Testis (tissue), 5 donors: ENCODE measurements at places on chromosomes 16 and 17. TPM values are rescaled to one million over a fixed set of nuclear protein-coding genes. Genes with fewer than 3 reads are reported as not detected.

DNA sequence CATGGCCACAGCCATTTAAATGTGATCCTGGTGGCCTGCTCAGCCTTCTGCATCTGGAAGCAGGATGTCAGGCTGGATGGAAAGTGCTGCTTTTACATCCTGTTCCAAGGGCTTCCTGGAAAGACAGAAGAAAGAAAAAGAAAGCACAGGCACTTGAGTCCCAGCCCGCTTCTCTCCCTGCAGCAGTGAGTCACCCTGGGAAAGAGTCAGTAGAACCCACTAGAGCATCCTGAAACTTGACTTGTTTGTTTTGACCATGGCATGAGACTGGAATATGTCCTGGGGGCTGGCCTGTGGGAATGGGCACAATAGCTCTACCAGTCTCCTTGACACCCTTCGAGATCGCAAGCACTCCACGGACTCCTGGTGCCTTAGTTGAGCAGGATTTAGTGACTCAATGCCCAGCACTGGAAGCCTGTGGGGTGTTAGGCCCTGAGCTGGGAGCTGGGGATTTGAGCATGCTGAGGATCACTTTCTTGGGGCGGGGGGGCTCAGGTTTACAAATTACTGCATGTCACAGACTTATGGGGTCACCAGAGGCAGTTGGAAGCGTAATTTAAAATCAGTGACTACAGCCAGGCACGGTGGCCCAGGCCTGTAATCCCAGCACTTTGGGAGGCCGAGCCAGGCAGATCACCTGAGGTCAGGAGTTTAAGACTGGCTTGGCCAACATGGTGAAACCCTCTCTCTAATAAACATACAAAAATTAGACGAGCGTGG is 22.1 kb upstream of the GNA13 start:
- no peaks in the 10 kb centered on the region for H3K27me3 ChIP-seq
- no peak overlapping the region for H3K27ac ChIP-seq
- peaks cover 13% of the 10 kb centered on the region for H3K4me1 ChIP-seq
- no peaks in the 10 kb centered on the region for H3K36me3 ChIP-seq
- peak; percentile 34 for DNase-seq

DNA sequence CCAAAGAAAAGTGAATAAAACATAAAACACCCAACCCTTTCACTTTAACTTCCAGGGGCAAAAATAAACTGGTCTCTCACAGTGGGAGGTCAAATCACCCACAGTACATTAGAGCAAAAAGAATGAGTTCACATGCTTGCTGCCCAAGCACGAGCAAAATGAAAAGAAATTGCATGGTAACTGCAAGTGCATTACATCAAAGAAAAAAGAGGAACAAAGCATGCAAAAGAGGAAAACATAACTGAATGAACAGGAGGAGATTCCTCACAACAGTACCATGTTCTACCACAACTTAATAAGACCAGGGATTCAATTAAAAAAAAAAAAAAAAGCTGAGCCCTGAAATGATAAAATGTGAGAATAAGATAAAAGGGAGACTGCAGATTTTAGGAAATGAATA is 12.3 kb downstream of the DNAH2 start:
- no peaks in the 10 kb centered on the region for H3K4me1 ChIP-seq
- DNase-seq, result no peak
- no peak overlapping the region for H3K27ac ChIP-seq
- H3K4me3 ChIP-seq, result no peak overlapping the region
- no peaks in the 10 kb centered on the region for H3K36me3 ChIP-seq

- peaks cover 33% of the 10 kb centered on the region for H3K4me1 ChIP-seq
- DNase-seq, result no peak
- no peaks in the 10 kb centered on the region for H3K36me3 ChIP-seq
- no peaks in the 10 kb centered on the region for H3K27me3 ChIP-seq
- no peak overlapping the region for H3K4me3 ChIP-seq
Observed at GRCh38 chr16:15974057-15974456, 24.6 kb downstream of the ABCC1 start.

DNA sequence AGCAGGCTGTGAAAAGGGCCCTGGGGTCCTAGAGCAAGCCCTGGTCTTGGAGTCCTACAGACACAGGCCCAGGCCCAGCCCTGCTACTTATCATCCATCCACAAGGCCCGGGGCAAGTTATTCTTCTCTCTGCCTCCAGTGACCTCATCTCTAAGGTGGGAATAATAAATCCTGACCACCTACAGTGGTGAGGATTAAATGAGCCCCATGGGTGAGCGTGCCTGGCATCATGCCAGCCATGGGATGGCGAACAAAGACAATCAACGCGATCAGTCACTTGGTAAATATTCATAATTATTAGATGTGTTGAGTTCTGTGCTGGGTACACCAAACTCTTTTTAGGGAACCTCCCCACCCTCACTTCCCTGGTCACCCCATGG is 5.5 kb downstream of the KRT15 start:
- H3K36me3 ChIP-seq, result no peaks in the 10 kb centered on the region
- H3K27me3 ChIP-seq, result no peaks in the 10 kb centered on the region
- no peak overlapping the region for H3K27ac ChIP-seq

Gene PABPN1L
- 0.34 TPM for polyA plus RNA-seq

Gene CDH3
- polyA plus RNA-seq, result 5.4 TPM

GRCh38 chr17:38868817-38869525 is 887 bp upstream of the LASP1 start:
- H3K27ac ChIP-seq, result peak overlapping the region; percentile 93
- H3K36me3 ChIP-seq, result no peaks in the 10 kb centered on the region
- DNase-seq, result peak; percentile 95
- peaks cover 19% of the 10 kb centered on the region for H3K4me1 ChIP-seq

- no peak overlapping the region for H3K27ac ChIP-seq
- H3K4me1 ChIP-seq, result peaks cover 22% of the 10 kb centered on the region
- H3K4me3 ChIP-seq, result peak overlapping the region; percentile 36
- DNase-seq, result no peak
Observed at GRCh38 chr17:43900858-43901754, 6.2 kb downstream of the MPP2 start.

GRCh38 chr16:6684076-6684673 is 648.5 kb upstream of the RBFOX1 start:
- no peak overlapping the region for H3K4me3 ChIP-seq
- H3K27ac ChIP-seq, result no peak overlapping the region
- H3K4me1 ChIP-seq, result no peaks in the 10 kb centered on the region
- DNase-seq, result peak; percentile 25
- no peaks in the 10 kb centered on the region for H3K27me3 ChIP-seq

Gene NPIPA2
- 17.8 TPM for polyA plus RNA-seq

Gene HOXB6
- polyA plus RNA-seq, result 3.0 TPM

- peak; percentile 82 for DNase-seq
- H3K27me3 ChIP-seq, result no peaks in the 10 kb centered on the region
- H3K27ac ChIP-seq, result no peak overlapping the region
Observed at GRCh38 chr17:44865231-44865660, 17.6 kb downstream of the HIGD1B start.

GRCh38 chr17:19897903-19898302 is 30.2 kb upstream of the ULK2 start:
- H3K4me1 ChIP-seq, result no peaks in the 10 kb centered on the region
- H3K27me3 ChIP-seq, result no peaks in the 10 kb centered on the region
- H3K4me3 ChIP-seq, result no peak overlapping the region
- DNase-seq, result no peak

DNA sequence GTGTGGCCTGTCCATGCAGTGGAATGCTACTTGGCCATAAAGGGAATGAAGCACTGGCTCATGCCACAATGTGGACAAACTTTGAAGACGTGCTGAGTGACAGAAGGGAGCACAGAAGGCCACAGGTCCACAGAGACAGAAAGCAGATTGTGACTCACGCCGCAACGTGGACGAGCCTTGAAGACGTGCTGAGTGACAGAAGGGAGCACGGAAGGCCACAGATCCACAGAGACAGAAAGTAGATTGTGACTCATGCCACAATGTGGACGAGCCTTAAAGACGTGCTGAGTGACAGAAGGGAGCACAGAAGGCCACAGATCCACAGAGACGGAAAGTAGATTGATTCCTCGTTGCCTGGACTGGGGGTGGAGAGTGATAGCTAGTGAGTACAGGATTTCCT is 19.2 kb downstream of the ZC3H18 start:
- H3K4me3 ChIP-seq, result no peak overlapping the region
- no peaks in the 10 kb centered on the region for H3K4me1 ChIP-seq
- no peaks in the 10 kb centered on the region for H3K36me3 ChIP-seq

GRCh38 chr16:9658586-9658985 is 523.6 kb downstream of the GRIN2A start:
- no peak for DNase-seq
- no peaks in the 10 kb centered on the region for H3K36me3 ChIP-seq
- no peak overlapping the region for H3K4me3 ChIP-seq
- H3K27ac ChIP-seq, result no peak overlapping the region
- H3K4me1 ChIP-seq, result no peaks in the 10 kb centered on the region
- no peaks in the 10 kb centered on the region for H3K27me3 ChIP-seq

GRCh38 chr17:79919164-79919585 is 79.9 kb upstream of the CBX4 start:
- no peak overlapping the region for H3K4me3 ChIP-seq
- H3K27ac ChIP-seq, result no peak overlapping the region
- H3K36me3 ChIP-seq, result no peaks in the 10 kb centered on the region
- peak; percentile 96 for DNase-seq
- peaks cover 24% of the 10 kb centered on the region for H3K4me1 ChIP-seq
- no peaks in the 10 kb centered on the region for H3K27me3 ChIP-seq

Gene RNF112
- polyA plus RNA-seq, result 4.6 TPM

GRCh38 chr17:81831957-81832607 is 1.0 kb downstream of the MCRIP1 start:
- peak; percentile 35 for DNase-seq
- peak overlapping the region; percentile 56 for H3K27ac ChIP-seq
- no peaks in the 10 kb centered on the region for H3K27me3 ChIP-seq
- H3K4me1 ChIP-seq, result peaks cover 12% of the 10 kb centered on the region
- no peaks in the 10 kb centered on the region for H3K36me3 ChIP-seq

- no peaks in the 10 kb centered on the region for H3K4me1 ChIP-seq
- H3K27me3 ChIP-seq, result no peaks in the 10 kb centered on the region
- no peak overlapping the region for H3K27ac ChIP-seq
- no peak overlapping the region for H3K4me3 ChIP-seq
Observed at GRCh38 chr17:32656886-32657285, 170.1 kb downstream of the CDK5R1 start.

Gene TMEM231
- 29.2 TPM for polyA plus RNA-seq

GRCh38 chr17:69637446-69638156 is 223.1 kb downstream of the MAP2K6 start:
- no peak for DNase-seq
- no peaks in the 10 kb centered on the region for H3K36me3 ChIP-seq
- no peak overlapping the region for H3K27ac ChIP-seq
- H3K4me1 ChIP-seq, result no peaks in the 10 kb centered on the region
- no peaks in the 10 kb centered on the region for H3K27me3 ChIP-seq

DNA sequence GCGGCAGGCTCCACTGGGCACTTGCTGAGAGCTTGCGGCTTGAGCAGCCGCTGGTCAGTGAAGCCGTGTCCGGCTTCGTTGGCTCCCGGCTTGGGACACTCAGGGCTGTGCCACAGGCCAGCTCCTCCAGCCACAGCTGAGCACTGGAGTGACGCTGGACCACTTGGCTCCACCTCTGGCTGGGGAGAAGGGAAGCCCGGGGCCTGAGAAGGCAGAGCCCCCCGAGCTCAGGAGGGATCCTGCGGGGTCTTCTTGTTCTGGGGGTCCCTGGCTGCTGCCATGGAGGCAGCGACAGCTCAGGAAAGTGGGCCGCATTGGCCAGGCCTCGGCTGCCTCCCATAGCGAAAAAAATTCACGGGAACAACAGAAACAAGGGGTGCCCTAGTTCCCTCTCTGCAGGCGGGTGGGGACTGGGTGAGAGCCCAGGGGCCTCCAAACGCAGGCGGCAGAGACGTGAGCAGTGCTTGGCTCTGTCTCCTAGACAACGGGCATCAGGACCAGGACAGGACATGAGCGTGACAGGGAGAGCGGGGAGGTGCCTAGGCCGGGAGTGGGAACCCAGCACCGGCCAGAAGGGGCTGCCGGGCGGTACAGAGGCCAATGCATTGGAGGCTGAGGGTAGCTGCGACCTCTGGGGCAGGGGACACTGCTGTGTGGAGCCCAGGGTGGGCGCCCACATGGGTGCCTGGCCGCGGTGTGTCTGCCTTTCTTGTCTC is 37.7 kb downstream of the SLC7A5 start:
- peaks cover 14% of the 10 kb centered on the region for H3K4me1 ChIP-seq
- H3K27me3 ChIP-seq, result no peaks in the 10 kb centered on the region
- H3K36me3 ChIP-seq, result no peaks in the 10 kb centered on the region
- no peak overlapping the region for H3K27ac ChIP-seq
- no peak overlapping the region for H3K4me3 ChIP-seq

Gene B4GALNT2
- polyA plus RNA-seq, result 0.69 TPM

Gene KRTAP3-2
- not detected for polyA plus RNA-seq

- H3K36me3 ChIP-seq, result no peaks in the 10 kb centered on the region
- H3K4me3 ChIP-seq, result no peak overlapping the region
- DNase-seq, result no peak
Observed at GRCh38 chr17:58242171-58242784, 3.9 kb downstream of the LPO start.

DNA sequence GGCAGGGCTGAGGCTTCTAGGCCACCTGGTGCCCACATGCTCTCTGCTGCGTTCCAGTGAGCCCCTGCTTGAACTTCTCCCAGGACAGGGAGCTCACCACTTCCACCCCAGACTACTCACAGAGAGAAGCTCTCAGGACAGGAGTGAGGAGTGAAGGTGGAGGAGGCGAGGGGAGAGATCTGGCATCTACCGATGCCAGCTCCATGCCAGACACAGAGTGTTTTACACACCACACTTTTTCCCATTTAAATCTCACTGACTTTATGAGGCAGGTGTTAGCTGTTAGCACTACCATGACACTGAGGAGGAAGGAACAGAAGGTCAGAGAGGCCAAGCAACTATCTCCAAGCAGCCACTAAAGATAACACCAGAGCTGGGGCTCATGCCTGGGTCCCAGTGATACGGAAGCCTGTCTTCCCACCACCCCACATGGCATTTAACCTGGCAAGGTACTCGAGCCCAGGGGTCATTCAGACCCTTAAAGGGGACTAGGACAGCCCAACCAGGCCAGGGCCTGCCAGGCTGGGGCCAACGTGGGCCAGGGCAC is 6.8 kb downstream of the FAM83G start:
- no peaks in the 10 kb centered on the region for H3K27me3 ChIP-seq
- H3K36me3 ChIP-seq, result no peaks in the 10 kb centered on the region
- H3K27ac ChIP-seq, result no peak overlapping the region
- no peaks in the 10 kb centered on the region for H3K4me1 ChIP-seq
- no peak overlapping the region for H3K4me3 ChIP-seq

DNA sequence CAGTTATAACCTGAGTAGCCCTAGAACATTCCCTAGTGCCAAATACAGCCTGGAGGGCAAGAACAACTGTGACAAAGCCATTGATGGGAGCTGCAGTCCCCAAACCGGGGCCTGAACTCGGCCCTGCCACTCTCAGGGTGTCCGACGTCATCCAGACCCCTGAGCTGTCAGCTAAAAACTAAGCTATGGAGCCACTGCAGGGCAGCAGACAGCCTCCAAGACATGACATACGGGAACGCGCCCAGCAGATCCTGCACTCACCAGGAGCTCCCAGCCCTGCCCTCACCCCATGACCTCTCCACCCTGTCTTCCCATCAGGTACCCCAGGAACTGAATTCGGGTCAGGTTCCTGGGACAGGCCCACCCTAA is 28.4 kb downstream of the KDM8 start:
- DNase-seq, result no peak
- H3K27me3 ChIP-seq, result no peaks in the 10 kb centered on the region
- H3K27ac ChIP-seq, result no peak overlapping the region
- H3K4me3 ChIP-seq, result no peak overlapping the region
- H3K4me1 ChIP-seq, result peaks cover 29% of the 10 kb centered on the region

- H3K4me3 ChIP-seq, result no peak overlapping the region
- H3K4me1 ChIP-seq, result no peaks in the 10 kb centered on the region
- peak; percentile 41 for DNase-seq
- no peaks in the 10 kb centered on the region for H3K36me3 ChIP-seq
- no peaks in the 10 kb centered on the region for H3K27me3 ChIP-seq
- no peak overlapping the region for H3K27ac ChIP-seq
Observed at GRCh38 chr16:55842369-55843104, 9.6 kb upstream of the CES1 start.

Gene CNGB1
- polyA plus RNA-seq, result 0.76 TPM
